ENCODE measurements at places on chromosomes 3 and 15. TPM values are rescaled to one million over a fixed set of nuclear protein-coding genes. Genes with fewer than 3 reads are reported as not detected.

The LRRC31 gene
- total RNA-seq = not detected

The CERS3 gene
- total RNA-seq = not detected

The PRR20G gene
- total RNA-seq = not detected

The KBTBD13 gene
- not detected for total RNA-seq

The NXPE3 gene
- 22.3 TPM for total RNA-seq

The PLCB2 gene
- total RNA-seq = 2.2 TPM

All from bronchus fibroblast of lung (primary cell).